ENCODE measurements at places on chromosomes 7 and 10.

DNA sequence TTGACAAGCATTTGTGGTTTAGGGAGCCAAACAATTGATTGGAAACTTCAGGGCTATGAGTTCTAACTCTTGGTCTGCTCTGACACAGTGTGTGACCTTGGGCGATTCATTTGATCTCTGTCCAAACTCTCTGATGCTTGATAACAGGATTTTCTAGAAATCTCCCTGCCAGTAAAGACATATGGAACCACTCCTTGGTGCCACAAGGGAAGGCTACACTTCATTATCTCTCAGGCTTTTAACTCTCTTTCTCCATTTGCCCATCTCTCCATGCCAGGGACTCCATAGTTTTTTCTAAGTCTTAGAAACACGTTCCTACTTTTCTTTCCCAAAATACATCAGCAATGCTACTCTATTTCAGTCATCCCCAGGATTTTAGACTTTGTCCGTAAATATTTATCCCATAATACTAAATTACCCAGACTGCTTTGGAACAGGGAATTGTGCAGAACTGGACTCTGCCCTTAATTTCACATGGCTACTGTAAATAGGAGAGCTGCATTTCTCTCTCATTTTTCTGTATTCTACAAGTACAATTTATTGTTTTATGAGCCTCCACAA lies 488.2 kb downstream of the SUGCT start:
- no peak for DNase-seq

- DNase-seq = no peak
These were observed 34.7 kb downstream of the SVIL start for GRCh38 chr10:29600067-29600466.

GRCh38 chr7:117010375-117011133 lies 57.3 kb downstream of the ST7 start:
- DNase-seq = peak; percentile 54

DNA sequence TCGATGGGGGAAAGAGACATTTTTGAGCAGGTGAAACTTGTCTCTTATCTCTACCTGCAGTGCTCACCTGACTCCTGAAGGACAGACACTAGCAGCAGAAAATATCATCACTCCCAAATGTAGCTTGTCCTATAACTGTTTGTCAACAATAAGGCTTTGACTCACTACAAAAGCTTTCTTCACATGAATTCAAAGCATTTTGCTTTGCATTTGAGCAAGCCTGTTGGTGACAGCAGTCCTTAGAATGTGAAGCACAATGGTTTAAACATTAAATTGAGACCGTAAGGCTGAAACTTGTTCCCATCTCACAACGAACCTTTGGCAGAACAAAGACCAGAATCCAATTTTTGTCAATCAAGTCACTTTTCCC lies 30.6 kb upstream of the ZNRF2 start:
- no peak for DNase-seq

DNA sequence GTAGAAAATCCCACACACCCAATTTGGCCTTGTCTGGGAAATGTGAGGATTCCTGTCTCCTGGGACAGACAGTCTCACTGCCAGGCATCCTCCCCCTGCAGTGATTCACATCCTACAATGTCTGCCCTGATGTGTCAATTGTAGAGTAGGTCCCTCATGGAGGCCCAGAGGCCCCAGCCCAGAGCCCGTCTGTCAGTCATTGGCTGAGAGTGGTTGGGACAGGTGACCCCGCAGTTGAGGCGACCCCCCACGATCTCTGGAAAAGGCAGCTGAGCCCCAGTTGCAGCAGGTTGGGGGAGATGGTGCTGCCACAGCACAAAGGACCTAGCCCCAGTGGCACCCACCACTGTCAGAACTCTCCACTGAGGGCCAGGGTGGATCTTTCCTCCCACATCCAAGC lies 84.3 kb upstream of the INSIG1 start:
- DNase-seq = no peak

- no peak for DNase-seq
These were observed 128.8 kb downstream of the PTPRN2 start for GRCh38 chr7:158458716-158459282.

DNA sequence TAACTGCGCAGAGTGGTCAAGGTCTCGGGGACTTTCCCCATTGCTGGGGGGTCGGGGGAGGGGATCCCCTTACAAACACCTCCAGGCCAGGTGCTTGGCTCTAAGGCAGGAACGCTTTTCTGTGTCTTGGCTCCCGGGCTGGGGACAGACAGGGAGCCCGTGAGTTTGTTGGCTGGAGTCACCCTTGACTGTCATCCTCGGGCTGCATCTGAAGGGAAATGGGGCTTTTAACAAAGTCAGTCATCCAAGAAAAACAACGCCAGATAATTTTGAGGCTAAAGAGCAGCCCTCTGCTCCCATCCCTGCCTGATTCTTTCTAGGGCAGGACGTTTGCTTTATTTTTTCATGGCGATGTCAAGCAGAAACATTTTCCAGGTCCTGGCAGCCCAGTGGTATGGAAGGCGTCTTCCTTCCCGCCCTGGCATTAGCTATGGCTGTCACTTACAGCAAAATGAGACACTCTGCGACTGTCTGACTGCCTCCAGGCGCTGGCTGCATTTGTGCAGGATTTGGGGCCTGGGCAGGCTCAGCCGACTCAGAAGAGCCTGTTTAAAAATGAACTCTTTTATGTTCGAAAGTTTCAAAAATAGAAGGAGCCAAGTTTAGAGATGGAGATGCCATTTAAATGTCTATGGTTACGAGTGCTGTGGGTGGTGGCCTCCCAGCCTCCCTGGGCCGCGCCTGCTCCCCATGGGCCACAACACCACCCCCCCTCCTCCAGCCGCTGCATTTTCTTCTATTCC lies 54.7 kb upstream of the TNS3 start:
- DNase-seq = no peak

GRCh38 chr10:3787816-3788215 lies 2.8 kb upstream of the KLF6 start:
- no peak for DNase-seq

- DNase-seq = no peak
These were observed 97.7 kb downstream of the ARHGAP12 start for GRCh38 chr10:31830887-31831286.

DNA sequence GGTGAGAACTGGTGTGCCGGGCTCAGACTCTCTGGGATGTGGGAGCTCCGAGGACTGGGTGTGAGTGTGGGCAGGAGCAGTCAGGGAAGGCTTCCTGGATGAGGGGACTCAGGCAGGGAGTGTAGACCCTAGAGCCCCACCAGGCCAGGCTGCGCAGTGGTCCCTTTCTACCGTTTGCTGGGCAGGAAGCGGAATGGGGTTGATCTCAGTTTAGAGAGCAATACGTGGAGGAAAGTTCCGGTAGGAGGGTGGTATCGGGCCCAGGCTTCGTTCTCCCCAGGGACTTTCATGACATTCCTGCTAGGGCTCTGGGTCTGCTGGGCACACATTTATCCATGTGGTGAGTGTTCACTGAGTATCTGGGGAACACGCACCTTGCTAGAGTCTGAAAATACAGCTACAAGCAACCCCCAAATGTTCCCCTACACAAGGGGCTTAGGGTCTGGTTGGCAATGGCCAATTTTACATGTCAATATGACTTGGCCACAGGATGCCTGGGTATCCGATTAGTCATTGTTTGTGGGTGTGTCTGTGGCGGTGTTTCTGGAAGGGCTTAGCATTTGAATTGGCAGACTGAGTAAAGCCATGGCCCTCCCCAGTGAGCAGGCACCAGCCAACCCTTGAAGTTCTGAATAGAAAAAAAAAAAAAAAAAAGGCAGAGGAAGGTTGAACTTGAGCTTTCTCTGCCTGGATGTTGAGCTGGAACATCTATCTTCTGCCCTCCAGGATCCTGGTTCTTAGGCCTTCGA lies 20.8 kb downstream of the GHRHR start:
- no peak for DNase-seq

- no peak for DNase-seq
These were observed 233.5 kb downstream of the XPNPEP1 start for GRCh38 chr10:109689785-109690184.

DNA sequence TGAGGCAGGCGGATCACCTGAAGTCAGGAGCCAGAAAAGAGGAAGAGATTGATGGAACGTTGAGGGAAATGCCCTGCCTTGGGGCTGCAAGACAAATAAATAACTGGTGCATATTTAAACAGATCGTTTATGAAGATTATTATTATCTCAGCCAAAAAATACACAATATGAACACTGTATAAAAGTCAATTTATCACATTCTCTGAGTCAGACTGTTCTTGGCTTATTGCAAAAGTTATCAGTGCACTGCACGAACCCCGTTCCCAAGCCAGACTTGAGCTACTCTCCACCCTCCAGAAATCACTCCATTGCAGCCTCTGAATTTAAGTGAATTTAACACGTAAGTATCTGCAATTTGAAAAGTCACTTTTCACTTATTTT lies 1.6 kb downstream of the DNMBP start:
- DNase-seq = no peak

- DNase-seq = no peak
These were observed 41.9 kb downstream of the MGAM2 start for GRCh38 chr7:142153400-142153799.

- no peak for DNase-seq
These were observed 63.4 kb downstream of the VAX1 start for GRCh38 chr10:117074621-117075020.

- no peak for DNase-seq
These were observed 493.7 kb upstream of the NUPR2 start for GRCh38 chr7:56609852-56610355.

DNA sequence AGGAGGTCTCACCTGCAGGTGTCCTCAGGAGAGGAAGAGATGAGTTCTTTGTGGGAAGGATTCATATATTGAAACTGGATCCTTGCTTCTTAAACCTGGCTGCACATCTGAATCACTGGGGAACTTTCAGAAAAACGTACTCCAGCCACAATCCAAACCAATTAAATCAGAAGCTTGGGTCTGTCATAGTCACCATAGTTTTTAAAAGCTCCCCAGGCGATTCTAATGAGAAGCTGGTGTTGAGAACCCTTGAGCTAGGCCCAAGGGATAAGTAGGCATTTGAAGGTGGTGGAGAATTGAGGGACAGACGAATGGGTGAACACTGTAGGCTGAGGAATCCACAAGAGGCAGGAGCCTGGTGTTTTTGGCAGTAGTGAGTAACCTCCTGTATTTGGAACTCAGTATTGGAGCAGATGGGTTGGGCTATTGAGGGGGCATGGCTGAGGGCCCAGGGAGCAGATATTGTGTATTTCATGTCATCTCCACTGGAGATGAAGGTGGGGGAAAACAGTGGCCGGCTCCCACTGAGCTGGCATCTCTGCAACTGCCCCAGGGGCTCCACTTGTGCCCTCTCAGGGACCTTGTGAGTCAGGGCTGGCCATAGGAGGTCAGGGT lies 14.5 kb downstream of the ADCYAP1R1 start:
- no peak for DNase-seq

DNA sequence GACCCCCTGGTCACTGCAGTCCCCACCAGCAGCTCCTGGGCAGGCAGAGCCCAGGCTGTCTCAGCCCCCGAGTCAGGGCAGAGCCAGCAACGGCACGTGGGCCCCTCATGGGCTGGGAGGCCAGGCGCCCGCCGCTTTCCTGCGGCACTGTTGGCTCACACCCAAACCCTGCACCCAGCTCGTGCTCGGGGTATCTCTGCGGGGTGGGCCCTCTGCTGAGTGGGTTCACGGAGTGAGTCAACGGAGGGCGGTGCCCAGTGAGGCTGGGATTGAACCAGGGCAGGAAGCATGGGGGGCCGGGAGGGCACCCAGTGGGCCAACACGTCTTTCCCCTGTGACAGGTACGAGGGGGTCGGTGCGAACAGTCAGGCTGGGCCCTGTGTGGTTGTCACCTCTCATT lies 28.9 kb downstream of the ADAP1 start:
- DNase-seq = peak; percentile 11

DNA sequence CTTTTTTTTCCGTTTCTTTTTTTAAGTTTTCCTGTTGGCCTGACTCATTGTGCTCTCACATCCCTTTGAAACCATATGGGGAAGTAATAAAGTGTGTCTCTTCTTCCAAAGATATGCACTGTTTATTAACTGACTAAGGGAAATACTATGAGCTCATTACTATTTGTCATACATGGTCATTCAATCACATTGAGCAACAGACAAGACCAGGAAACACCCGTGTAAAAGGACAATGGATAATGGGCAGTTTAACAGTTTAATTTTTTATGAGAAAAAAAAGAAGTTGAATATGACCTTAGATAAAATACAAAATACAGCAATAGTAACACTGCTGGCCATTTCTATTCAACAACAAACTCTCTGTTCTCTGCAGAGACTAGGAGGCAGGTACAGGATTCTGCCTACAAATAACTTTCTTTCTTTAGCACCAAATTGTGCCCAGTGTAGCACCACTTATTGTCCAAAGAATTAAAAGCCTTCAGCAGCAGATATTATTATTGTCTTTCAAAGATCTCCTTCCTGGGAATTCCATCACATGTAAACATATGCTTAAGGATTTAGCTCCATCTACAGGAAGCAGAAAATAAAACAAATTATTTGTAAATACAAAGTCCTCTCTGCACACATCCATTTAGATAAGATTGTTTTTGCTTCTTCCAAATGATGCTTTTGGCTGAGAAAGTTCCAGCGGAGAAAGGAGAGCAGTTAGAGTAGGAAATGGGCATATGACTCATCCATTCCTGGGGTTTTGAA lies 55.0 kb upstream of the AKR1E2 start:
- DNase-seq = no peak

DNA sequence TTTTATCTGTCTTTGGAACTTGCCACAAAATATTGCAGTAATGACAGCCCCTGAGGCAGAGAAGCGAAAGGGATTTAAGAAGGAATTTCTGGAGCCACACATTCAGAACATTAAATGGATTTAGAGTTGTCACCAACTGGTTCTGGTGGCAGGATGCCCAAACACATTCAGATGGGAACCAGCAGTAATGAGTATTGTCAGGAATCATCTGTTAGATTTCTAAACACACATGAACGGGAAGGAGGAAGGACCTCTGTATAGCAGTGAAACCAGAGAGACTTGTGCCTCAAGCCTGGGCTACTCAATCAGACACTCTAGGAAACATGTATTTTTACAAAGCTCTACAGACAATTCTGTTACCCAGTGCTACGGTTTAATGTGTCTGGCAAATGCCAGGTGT lies 103.8 kb upstream of the CCNY start:
- no peak for DNase-seq

- DNase-seq = no peak
These were observed 297.4 kb upstream of the NEBL start for GRCh38 chr10:21194510-21194993.

GRCh38 chr7:36522453-36523007 lies 132.9 kb downstream of the ANLN start:
- DNase-seq = no peak

DNA sequence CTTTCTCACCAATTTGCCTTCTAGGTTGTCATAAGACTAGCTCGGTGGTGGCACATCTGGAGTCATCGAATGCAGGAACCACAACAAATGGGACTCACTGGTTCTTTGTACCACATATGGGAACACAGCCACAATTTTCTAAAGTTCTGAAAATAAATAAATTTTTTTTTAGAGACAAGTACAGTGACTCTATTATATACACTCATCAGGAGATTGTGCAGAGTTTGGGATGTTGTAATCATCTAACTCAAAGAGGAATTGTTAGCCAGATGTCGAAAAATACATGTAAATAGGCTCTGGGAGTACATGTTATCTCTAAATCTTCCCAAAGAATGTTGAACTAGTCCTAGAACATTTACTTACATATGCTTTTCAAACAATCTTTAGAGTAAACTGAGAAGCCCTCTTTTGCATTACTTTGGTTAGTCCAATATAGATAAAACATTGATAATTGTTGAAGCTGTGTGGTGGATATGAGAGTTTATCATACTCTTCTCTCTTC lies 19.6 kb upstream of the SEPTIN7 start:
- DNase-seq = no peak

- DNase-seq = no peak
These were observed 146.0 kb downstream of the NRG3 start for GRCh38 chr10:82020999-82021398.

GRCh38 chr10:48536156-48536500 lies 68.7 kb downstream of the ARHGAP22 start:
- no peak for DNase-seq
